ENCODE measurements at places on chromosomes 7 and 10.

DNA sequence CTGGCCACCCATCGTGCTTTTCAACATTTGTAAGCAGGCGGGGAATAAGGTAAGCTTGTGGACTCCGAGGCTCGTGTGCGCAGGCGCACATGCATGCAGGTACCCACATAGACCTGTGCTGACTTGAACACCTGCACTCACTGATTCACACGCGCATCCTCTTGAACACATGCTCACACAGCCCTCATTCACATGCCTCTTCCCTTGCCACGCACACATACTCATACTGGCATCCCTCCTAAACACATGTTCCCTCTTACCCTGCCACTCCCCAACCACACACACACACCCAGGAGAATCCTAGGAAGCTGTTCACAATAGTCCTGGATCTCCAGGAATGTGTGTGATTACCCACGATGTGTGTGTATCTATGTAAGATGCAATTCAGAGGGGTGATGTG, 44.1 kb upstream of the LBX1 start:
- DNase-seq = no peak

GRCh38 chr10:22573820-22574569, 140.4 kb downstream of the PIP4K2A start:
- no peak for DNase-seq

DNA sequence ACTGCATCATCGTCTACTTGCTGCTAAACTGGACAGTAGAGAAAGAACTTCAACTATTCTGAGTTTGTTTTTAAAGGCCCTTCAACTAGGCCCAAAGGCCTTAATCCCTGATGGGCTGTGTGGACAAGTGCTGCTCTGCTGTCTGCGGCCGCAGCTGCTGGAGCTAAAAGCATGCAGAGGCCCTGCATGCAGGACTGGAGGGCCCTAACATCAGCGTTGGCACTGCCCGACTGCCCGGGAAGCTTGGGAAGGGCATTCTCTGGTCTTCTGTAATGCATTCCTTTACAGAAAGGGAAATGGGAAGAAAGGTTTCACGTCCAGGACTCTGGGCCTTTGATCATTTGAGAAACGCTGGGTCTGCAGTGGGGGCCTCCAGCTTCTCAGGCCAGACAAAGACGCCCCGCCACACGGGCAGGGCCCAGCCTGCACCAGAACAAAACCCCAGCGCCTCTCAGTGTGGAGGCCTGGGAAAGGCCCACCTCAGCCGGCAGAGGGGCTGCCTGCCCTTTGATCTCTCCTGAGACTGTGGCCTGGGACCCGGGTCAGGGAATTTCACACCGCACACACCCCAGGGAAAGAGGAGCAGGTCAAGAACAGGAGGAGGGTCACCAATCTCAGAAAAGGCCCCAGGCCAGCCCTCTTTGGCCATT, 229.3 kb downstream of the DNAJB6 start:
- DNase-seq = no peak

- no peak for DNase-seq
These were observed 5.3 kb upstream of the CLIP2 start for GRCh38 chr7:74283858-74284447.

- no peak for DNase-seq
These were observed 91.0 kb downstream of the MET start for GRCh38 chr7:116762971-116763370.

- no peak for DNase-seq
These were observed 189.6 kb upstream of the NRP1 start for GRCh38 chr10:33524041-33524440.

- no peak for DNase-seq
These were observed 278.5 kb upstream of the KLF14 start for GRCh38 chr7:131012477-131013031.

GRCh38 chr7:105178928-105179541, 165.0 kb downstream of the KMT2E start:
- no peak for DNase-seq

GRCh38 chr10:78774999-78775711, 293.6 kb upstream of the ZMIZ1 start:
- no peak for DNase-seq

- DNase-seq = no peak
These were observed 20.2 kb downstream of the DNAJB9 start for GRCh38 chr7:108589874-108590273.

- no peak for DNase-seq
These were observed 612.0 kb downstream of the CNTNAP2 start for GRCh38 chr7:146728611-146729010.

DNA sequence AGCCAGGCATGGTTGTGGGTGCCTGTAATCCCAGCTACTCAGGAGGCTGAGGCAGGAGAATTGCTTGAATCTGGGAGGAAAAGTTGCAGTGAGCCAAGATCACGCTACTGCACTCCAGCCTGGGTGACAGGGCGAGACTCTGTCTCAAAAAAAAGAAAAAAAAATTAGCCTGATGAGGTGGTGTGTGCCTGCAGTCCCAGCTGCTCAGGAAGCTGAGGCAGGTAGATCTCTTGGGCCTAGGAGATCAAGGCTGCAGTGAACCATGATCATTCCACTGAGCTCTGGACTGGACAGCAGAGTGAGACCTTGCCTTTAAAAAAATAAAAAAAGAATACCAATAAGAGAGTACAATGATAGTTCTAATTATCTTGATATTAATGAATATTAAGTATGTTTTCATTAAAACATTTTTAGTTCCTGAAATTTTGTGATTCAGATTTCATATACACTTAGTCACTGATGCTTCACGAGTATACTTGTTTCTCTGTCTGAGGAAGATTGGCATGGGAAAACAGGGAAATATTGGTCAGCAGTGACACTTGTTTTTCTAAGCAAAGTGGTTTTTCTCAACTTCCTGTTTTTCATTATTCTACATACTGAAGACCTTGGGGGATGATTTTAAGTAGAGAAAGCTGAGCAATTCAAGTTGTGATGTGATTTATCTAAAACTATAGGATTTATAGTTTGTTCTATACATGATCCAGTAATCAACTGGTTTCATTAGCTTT, 76.8 kb downstream of the ADK start:
- DNase-seq = no peak

DNA sequence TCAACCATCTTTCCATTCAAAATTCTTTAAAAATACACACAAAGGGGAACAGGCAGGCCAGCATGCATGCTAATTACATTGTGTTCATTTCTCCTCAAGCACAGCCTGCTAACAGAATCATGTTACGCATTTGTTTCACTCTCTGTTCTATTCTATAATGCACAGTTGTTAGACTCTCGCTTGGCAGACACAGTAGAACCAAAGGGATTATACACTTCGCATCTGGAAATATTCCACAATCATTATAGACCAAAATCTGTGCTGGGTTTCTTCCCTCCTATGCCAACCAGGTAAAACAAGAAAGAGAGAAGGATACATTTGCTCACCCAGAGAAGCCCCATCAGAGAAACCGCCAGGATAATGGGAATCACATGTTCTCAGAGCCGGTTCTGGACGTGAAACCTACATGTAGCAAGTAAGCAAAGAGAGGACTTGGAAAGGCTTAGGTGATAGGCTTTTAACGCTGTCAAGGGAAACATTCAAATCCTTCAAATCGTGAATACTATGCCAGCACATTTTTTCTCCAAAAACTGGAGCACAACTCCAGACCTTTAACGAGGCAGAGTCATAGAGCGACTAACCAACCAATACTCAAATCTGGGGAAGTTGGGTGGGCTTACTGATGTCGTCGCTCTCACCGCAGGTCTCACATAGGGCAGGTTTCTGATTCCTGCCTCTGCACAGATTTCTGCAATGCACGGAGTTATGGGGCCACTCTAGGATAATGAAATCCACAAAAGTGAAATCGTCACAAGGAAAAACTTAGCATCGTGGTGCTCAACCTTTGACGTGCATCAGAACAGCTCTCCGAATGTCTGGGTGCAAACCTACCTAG, 380.5 kb upstream of the AUTS2 start:
- DNase-seq = peak; percentile 18

- no peak for DNase-seq
These were observed 538.0 kb downstream of the DNAJB6 start for GRCh38 chr7:157874870-157875229.

- no peak for DNase-seq
These were observed 31.3 kb upstream of the STOX1 start for GRCh38 chr10:68795886-68796532.

GRCh38 chr7:97014145-97014750, 8.9 kb downstream of the DLX6 start:
- no peak for DNase-seq

DNA sequence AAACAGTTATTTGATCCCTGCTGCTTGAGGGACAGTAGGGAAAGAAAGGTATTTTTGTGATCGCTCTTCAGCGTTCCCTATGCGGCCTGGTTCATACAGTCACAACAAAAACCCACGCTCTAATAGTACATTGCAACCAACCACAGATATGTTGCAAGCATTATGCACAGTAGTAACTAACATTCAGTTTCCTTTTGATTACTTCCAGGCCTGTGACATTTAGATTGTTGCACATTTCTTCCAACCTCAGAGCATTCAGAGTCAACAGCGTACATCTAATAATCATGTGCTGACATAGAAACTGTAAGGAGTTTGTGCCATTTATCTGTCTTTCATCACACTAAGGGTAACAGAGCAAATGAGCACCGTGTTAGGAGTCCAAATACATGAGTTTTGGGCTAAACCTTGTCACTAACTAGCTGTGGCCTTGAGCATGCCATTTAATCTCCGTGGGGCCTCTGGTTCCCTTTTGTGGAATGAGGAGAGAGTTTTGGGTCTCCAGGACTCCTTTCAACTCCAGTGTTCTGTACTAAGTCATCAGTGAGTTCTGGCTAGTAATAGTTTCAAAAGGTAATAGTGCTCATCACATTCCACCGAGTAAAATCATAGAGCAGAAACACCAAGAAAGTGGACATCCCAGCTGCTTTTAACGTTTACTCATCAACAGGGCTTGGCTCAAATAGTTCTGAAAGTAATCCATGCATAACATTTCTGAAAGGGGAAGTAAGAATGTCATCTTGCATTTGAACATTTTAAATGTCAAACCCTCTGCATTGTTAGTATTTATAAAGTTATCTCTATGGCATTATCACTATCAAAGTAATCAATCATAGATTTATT, 99.0 kb upstream of the FZD1 start:
- DNase-seq = no peak

- DNase-seq = no peak
These were observed 123.3 kb upstream of the PFKP start for GRCh38 chr10:2943932-2944614.

GRCh38 chr10:113135025-113135424, 185.0 kb downstream of the TCF7L2 start:
- no peak for DNase-seq

- no peak for DNase-seq
These were observed 10.1 kb downstream of the THNSL1 start for GRCh38 chr10:25026463-25026862.

DNA sequence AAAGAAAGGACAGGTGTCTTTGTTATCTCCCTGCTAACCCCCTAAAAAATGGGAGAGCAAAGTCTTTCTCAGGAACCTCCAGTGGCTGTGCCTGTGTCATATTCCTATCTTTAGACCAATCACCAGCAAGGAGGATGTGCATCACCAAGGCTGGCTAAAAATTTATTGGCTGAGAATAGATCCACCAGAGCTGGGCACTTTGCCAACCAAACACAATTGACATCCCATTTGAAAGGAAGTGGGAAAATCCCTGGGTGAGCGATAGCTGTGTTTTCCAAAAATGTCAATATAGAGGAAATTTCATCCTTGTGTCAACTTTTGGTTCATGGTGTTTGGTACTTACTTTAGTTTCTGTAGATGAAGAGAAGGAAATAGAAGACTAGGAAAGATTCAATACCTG, 13.1 kb upstream of the GPR141 start:
- DNase-seq = no peak

DNA sequence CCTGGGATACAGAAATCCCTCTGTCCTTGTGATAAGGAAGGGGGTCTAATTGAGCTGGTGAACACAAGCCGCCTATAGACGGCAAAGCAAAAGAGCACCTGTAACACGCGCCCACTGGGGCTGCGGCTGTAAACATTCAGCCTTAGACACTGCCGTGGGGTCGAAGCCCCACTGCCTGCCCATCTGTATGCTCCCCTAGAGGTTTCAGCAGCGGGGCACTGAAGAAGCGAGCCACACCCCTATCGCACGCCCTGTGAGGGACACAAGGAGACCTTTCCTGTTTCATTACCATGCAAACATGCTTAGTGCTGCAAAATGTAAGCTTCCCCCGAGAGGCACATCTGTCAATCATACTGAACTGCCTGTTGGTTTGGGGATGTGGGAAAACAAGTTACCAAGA, 82.1 kb downstream of the NRP1 start:
- DNase-seq = no peak

GRCh38 chr10:125363791-125364190, 203.4 kb upstream of the CTBP2 start:
- no peak for DNase-seq

DNA sequence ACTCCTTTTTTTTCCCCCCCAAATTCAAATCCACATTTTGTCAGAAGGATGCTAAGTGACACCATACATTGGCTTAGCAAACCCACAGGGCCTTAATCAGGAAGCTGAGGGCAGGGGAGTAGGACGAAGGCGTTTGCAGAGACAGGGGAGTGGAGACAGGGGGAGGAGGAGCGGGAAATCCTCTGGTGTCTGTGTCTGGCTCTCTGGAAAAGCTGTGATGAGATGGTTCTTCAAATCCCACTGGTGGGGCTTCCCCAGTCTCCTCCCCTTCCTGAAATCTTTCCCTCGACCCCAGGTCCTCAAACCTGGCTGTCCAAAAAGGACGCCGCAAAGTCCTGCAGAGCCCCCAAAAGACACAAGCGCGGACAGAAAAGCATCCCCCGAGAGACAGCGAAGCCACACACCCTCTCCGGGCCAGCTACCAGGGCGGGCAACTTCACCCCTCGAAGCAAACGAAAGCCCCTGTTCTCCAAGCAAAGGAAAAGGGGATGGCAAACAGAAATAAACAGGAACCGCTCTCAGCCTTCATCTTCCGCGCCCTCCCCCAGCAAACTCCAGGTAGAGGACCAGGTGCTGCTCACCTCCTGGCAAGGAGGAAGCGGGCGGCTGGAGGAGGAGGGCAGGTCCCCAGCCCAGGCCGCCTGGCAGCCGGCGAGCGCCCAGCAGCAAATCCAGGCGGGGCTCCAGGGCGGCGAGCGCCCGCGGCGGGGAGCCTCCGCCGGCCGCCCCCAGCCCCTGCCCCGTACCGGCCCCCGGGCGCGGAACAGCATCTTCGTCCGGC, 520 bp downstream of the ELAPOR2 start:
- DNase-seq = peak; percentile 4

DNA sequence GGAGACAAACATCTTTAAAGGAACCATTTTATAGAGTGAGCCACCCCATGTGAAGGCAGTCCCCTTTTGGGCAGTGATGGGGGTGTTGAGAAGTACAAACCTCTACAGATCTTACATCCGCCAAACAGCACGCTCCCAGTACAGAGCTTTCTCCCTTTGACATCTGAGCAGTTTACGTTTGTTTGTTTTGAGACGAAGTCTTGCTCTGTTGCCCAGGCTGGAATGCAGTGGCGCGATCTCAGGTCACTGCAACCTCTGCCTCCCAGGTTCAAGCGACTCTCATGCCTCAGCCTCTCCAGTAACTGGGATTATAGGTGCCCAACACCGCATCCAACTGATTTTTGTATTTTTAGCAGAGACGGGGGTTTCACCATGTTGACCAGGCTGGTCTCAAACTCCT, 128.9 kb downstream of the CCDC3 start:
- DNase-seq = no peak
